ENCODE measurements at places on chromosomes 16 and 17.

GRCh38 chr16:54055864-54056263 lies 230.7 kb downstream of the IRX3 start:
- DNase-seq, result peak; percentile 33

DNA sequence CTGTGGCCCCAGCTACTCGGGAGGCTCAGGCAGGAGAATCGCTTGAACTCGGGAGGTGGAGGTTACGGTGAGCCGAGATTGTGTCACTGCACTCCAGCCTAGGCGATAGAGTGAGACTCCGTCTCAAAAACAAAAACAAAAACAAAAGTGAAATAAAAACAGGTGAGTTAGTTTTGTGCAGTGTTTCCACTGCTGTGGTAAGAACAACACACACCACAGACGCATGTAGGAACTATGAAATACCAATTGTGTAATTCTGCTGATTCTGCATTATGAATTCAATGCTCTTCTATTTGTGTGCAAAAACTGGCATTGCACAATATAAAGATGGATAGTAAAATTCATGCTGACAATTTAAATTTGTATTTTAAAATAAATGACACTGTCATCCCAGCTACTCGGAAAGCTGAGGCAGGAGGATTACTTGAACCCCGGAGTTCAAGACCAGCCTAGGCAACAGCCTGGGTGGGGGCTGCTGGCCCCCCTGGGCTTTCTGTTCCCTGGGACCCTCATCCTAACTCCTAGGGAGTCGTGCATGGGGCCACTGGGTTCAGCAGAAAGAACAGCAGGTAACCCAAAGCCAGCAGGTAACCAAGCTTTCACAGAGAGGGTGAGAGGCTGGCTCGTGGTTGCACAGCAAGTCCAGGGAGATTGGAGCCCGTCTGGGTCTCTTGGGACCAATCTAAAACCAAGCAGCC lies 10.6 kb upstream of the RHBDF2 start:
- DNase-seq, result no peak

DNA sequence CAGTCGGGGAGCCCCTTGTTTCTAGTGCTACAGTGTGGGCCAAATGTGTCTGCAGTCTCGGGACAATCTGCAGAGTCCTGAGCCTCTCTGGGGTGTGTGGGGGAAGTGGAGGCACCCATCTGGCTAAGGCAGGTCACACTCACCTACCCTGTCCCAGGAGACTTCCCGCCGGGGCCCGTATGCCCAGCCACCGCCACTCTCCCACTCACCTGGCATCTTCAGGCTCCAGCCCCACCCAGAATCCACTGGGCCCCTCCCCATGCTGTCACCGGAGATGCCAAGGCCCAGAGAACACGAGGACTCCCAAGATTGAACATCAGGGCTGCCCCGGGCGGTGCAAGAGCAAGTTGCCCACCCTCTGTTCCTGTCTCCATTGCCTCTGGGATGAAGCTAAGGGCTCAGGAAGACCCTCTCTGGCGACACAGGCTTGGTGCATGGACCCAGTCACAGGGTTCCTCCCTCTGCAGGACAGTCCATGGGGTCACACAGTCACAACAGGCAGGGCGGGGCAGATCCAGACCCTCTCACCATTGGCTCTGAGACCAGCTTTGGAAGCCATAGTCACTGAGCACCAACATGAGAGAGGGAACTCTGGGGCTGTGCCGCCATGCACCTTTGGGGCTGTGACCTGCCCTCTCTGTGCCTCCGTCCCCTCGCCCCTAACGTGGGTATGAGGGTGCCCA lies 38.1 kb downstream of the SREBF1 start:
- no peak for DNase-seq

DNA sequence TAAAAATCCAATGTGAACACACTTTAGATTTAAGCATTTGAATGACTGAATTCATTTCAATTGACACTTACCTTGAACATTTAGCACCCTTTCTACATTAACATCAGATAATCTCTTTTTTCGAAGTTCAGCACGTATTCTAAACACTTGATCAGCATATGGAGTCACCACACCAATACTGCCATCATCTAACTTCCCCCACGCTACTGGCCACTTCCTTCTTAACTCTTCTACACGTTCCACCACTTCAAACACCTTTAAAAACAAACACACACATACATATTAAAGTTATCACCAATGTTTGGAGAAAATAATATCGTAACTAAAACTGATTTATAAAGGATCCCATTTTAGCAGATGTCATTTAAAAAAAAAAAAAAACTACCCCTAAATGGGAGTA lies 93.5 kb downstream of the CACNG1 start:
- no peak for DNase-seq

DNA sequence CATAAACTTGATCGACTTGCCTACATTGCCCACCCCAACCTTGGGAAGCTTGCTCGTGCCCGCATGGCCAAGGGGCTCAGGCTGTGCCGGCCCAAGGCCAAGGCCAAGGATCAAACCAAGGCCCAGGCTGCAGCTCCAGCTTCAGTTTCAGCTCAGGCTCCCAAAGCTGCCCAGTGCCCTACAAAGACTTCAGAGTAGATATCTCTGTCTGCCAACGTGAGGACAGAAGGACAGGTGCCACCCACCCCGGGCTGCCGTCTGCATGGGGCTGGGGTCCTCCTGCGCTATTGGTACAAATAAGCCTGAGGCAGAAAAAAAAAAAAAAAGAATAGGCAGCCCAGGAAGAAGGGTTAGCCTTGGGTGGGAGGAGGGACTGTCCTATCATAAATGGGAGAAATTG lies 37.1 kb downstream of the DNAH2 start:
- no peak for DNase-seq
